EH (cell line): ENCODE measurements at places on chromosomes 11 and 22.

DNA sequence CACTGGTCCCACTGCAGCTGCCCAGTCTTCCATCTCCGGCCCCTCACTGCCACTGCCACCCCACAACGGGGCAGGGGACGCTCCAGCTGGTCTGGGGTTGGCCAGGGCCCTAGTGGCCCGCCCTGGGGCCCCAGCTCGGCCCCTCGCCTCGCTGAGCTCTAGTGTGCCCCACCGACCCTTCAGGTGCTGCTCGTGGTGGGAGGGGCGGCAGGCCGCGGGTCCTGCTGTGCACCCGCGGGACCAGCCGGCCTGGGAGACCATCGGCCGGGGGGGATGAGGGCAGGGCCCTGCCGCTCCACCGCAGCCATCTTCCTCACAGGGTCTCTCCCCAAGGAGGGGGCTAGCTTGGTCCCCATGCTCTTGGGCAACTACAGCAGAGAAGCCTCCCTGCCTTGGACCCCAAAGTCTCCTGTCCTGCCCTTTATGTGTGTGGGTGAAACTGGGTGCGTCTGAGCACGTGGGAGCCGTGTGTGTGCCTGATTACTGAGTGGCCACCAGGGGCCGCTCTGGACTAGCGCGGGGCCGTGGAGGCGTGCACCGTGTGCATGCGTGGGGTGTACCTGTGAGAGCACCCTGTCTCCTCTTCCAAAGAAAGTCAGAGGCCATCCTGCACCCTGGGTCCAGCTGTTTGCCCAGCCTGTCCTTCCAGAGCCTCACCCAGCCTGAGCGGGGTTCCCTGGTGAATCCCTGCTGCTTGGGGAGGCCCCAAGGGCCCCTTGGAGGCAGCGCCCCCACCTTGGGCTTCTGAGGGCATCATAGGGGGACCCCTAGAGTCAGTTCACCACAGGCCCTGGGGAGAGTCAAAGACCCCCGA lies 6.0 kb upstream of the ACR start:
- peak; percentile 44 for DNase-seq

- DNase-seq, result no peak
Observed at GRCh38 chr22:27629908-27630673, 171.5 kb downstream of the MN1 start.

DNA sequence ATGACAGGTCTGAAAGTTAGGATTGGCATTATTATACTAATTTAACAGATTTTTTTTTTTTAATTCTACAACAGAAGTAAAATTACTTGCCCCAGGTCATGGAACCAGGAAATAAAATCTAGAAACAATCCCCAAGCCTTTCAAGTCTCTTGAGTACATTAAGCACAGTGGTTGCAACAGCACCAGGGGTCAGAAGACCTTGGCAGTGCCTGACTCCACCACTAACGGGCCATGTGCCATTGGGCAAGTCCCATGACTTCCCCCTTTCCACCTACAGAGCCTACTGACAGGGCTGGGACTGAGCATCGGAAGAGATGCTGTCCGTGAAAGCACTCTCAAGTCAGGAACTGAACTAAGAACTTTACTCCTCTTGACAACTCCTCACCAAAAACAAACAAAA lies 98.6 kb upstream of the AKIP1 start:
- peak; percentile 43 for DNase-seq

GRCh38 chr22:26404851-26405421 lies 24.1 kb upstream of the ASPHD2 start:
- no peak for DNase-seq

DNA sequence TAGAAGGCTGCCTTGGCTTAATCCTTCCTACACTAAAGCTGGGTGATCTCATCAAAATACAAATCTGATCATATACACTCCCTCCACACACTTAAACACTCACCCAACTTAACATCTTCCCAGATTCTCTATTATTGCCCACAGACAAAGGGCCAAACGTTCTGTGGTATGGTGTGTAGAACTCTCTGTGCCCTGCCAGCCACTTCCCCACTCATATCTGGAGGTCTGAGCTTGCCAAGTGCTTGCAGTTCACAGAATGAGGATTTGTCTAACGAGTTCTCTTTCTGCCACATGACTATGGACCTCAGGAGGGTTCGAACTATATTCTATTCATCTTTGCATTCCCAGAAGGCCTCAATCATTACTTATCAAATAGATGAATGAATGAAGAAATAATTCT lies 77.6 kb downstream of the MPPED2 start:
- DNase-seq, result no peak

- no peak for DNase-seq
Observed at GRCh38 chr11:82270870-82271269, 462.8 kb downstream of the FAM181B start.

- DNase-seq, result no peak
Observed at GRCh38 chr11:10317151-10317755, 12.4 kb downstream of the ADM start.

GRCh38 chr11:131409345-131409744 lies 38.9 kb downstream of the NTM start:
- no peak for DNase-seq

- DNase-seq, result no peak
Observed at GRCh38 chr11:17004486-17005148, 9.6 kb downstream of the PLEKHA7 start.

DNA sequence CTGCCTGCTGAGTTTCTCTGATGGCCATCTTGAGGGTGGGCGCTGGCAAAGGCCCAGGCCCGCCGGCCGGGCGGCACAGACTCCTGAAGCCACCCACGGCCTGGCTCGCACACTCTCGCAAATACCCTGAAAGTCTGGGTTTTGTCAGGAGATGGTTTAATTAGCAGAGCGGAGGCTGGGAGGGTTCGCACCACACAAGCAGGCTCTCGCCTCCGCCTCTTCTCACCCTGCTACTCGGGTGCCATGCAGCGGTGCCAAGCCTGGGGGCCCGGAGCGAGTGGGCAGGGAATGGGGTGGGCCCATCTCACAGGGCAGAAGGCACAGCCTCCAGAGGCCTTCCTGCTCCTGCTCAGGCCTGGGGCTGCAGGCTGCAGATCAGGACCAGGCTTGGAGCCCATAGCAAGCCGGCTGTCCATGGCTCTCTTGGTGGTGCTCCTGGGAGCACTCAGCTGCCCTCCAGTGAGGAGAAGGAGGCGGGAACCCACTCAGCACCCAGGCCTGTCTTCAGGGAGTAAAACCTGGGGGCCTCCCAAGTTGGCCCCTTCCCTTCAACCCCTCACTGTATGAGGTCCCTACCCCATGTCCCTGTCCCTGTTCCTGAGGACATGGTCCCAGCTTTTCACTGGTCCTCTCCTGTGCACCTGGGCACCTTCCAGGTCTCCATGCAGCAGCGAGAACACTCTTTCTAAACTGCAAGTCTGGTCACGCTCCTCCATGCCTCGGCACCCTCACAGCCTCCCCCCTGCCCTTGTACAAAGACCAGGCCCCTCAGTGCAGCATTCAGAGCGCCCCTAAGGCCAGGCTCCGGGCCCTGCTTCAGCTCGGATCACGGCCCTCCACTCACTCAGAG lies 62.0 kb downstream of the FLRT1 start:
- no peak for DNase-seq
